ENCODE measurements at places on chromosomes 11 and 22.
A peak's percentile ranks its signal among the peaks of the same experiment; 100 is the strongest.

GRCh38 chr11:1573077-1573902, 1.2 kb upstream of the DUSP8 start:
- H3K27me3 ChIP-seq, result peaks cover 30% of the 10 kb centered on the region
- H3K36me3 ChIP-seq, result no peaks in the 10 kb centered on the region
- H3K4me3 ChIP-seq, result no peak overlapping the region
- DNase-seq, result peak; percentile 54
- no peaks in the 10 kb centered on the region for H3K4me1 ChIP-seq

GRCh38 chr11:122755409-122755808, 82.9 kb upstream of the CRTAM start:
- no peak overlapping the region for H3K4me3 ChIP-seq
- H3K4me1 ChIP-seq, result peaks cover 73% of the 10 kb centered on the region
- H3K36me3 ChIP-seq, result peaks cover 8% of the 10 kb centered on the region
- no peak for DNase-seq

- H3K27ac ChIP-seq, result peak overlapping the region; percentile 90
- H3K4me1 ChIP-seq, result peaks cover 60% of the 10 kb centered on the region
- H3K4me3 ChIP-seq, result peak overlapping the region; percentile 98
- H3K36me3 ChIP-seq, result peaks cover 70% of the 10 kb centered on the region
- DNase-seq, result no peak
Measured at GRCh38 chr11:102447941-102448868, 4.4 kb downstream of the TMEM123 start.

DNA sequence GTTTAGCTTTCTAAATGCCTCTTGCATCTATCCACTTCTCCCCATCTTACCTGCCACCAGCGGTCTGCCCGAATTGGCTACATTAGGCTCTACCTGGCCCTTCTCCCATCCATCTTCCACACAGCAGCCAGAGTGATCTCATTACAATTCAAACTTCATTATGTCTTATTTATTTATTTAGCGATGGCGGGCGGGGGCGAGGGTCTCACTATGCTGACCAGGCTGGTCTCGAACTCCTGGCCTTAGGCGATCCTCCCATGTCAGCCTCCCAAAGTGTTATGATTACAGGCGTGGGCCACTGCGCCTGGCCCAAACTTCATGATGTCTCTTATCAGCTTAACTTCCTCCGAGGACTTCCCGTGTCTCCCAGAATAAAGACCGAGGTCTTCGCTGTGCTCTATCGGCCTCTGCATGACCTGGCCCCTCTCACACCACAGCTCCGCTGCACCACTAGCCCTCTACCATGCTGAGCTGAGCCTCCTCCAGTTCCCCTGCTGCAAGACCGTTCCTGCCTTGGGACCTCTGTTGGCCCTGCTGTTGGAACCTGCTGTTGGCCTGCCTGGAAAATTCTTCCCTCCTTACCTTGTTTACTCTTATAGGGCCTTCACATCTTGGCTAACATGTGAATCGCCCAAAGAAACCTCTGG, 870 bp upstream of the CTTN start:
- H3K4me3 ChIP-seq, result peak overlapping the region; percentile 78
- peaks cover 86% of the 10 kb centered on the region for H3K27me3 ChIP-seq
- H3K36me3 ChIP-seq, result peaks cover 2% of the 10 kb centered on the region
- H3K27ac ChIP-seq, result peak overlapping the region; percentile 67
- peaks cover 14% of the 10 kb centered on the region for H3K4me1 ChIP-seq

DNA sequence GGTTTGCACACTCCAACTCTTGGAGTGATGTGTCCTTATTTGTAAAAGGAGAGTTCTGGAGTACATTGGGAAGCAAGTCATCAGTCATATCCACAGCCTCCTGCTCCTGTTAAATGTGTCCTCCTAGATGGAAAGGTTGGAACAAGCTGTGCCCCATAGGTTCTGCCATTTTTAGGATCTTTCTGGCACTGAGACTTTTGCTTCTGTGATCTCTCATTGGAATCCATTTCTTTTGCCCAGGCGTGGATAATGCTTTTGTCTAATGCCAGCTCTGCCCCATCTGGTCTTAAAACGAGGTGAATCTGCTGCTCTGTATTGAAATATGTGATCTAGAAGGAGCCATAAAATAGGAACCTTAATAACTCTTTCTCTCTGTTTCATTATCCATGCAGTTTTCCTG, 66.4 kb downstream of the ZBTB16 start:
- no peak overlapping the region for H3K27ac ChIP-seq
- DNase-seq, result no peak
- H3K4me1 ChIP-seq, result peaks cover 5% of the 10 kb centered on the region
- H3K36me3 ChIP-seq, result no peaks in the 10 kb centered on the region

- peak overlapping the region; percentile 47 for H3K4me3 ChIP-seq
- H3K27ac ChIP-seq, result no peak overlapping the region
- peaks cover 70% of the 10 kb centered on the region for H3K27me3 ChIP-seq
- DNase-seq, result peak; percentile 51
- peaks cover 6% of the 10 kb centered on the region for H3K4me1 ChIP-seq
- peaks cover 14% of the 10 kb centered on the region for H3K36me3 ChIP-seq
Measured at GRCh38 chr22:46262449-46263215, 511 bp downstream of the PKDREJ start.

DNA sequence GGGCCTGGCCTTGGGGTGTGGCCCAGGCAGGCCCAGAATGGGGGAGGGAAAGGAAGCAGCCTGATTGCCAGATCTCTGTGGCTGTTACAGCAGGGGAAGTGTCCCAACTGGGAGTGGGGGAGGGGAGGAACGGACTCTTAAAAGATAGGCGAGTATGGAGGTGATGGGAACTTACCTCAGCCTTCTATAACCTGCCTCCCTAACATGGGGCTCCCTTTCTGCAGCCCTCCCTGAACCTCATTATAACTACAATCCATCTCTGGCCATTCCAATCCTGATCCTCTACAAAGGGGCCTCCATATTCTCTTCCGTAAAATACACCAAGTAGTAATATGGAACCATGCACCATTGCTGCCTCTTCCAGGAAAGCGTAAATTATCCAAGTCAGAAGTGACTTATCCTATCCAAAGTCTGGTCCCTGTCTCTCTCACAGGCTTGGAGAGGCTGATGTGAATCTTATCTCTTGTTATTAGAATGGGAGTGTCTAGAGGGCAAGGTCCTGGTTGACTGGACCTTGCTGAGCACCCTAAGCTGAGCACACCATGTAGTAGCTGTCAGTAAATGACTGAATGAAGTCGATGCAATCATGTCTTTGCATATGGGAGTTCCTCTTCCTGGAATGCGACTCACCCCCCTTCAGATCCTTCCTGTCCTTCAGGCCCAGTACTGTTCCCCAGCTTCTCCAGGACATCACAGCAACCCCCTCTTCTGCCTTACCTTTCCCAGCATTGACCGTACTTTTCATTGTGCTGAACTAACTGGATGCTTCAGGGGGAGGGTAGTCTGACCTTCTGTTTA, 5.9 kb downstream of the RHOG start:
- H3K4me1 ChIP-seq, result peaks cover 86% of the 10 kb centered on the region
- H3K36me3 ChIP-seq, result peaks cover 60% of the 10 kb centered on the region
- DNase-seq, result no peak

- peaks cover 10% of the 10 kb centered on the region for H3K36me3 ChIP-seq
- peaks cover 17% of the 10 kb centered on the region for H3K4me1 ChIP-seq
- H3K27ac ChIP-seq, result no peak overlapping the region
Measured at GRCh38 chr11:47617417-47617809, 23.2 kb upstream of the C1QTNF4 start.

- H3K27me3 ChIP-seq, result peaks cover 43% of the 10 kb centered on the region
- H3K4me1 ChIP-seq, result no peaks in the 10 kb centered on the region
- H3K4me3 ChIP-seq, result no peak overlapping the region
- H3K27ac ChIP-seq, result no peak overlapping the region
Measured at GRCh38 chr11:128900468-128900867, 9.3 kb downstream of the KCNJ5 start.

- no peak for DNase-seq
- H3K4me3 ChIP-seq, result no peak overlapping the region
- H3K4me1 ChIP-seq, result peaks cover 6% of the 10 kb centered on the region
- peaks cover 7% of the 10 kb centered on the region for H3K36me3 ChIP-seq
- H3K27ac ChIP-seq, result no peak overlapping the region
Measured at GRCh38 chr11:134120143-134120850, 51.4 kb downstream of the JAM3 start.

DNA sequence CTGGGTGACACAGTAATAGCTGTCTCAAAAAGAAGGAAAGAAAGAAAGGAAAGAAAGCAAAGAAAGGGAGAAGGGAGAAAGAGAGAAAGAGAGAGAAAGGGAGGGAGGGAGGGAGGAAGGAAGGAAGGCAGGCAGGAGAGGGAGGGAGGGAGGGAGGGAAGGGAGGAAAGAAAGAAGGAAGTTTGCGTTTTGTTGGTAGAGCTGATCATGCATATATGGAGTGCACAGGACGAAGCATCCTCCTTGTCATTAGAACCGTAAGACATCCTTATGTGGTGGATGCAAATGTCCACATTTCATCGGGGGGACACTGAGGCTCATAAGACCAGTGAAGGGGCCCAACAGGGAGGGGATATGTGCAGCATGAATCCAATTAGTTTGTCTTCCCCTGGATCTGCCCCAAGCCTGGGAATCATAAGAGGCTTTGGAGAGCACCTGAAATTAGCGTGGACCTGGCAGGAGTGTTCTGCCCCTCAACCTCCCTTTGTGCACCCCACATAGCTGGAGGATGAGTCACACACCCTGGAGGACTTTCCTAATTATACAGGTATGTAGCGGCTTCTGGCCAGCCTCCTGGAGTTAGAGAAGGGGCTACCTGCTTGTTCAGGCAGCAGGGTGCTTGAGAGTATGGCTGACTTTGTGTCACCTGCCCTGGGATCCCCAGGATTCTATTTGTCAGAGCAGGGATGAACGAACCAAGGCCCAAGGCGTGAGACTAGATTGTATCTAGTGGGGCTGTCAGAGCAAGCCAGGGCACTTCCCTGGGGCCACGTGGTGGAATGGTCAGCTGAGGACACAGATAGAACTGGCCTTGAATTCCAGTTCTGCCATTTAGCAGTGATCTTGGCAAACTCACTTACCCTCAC, 119.7 kb upstream of the CD82 start:
- H3K27me3 ChIP-seq, result peaks cover 4% of the 10 kb centered on the region
- DNase-seq, result no peak
- no peaks in the 10 kb centered on the region for H3K36me3 ChIP-seq
- no peak overlapping the region for H3K4me3 ChIP-seq
- no peaks in the 10 kb centered on the region for H3K4me1 ChIP-seq

DNA sequence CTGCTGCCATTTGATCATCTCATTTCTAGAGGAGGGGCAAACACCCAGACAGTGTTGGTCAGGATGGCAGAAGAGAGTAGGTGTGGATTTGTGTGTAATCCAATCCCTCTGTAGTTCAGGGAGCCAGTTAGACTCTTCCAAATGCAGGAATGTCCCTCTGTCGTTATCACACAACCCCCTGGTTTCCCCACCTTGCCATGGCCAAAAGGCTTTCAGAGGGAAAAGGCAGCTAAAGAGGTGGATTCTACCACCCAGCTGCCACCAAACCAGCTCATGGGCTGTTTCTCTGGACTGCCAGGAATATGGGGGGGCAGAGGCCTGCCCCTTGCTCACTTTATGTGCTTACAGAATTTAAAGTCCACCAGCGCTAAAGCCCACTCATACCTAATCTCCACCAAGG, 18.1 kb downstream of the TSKU start:
- H3K4me1 ChIP-seq, result peaks cover 31% of the 10 kb centered on the region
- no peaks in the 10 kb centered on the region for H3K36me3 ChIP-seq
- no peak for DNase-seq
- H3K27ac ChIP-seq, result no peak overlapping the region
- peaks cover 29% of the 10 kb centered on the region for H3K27me3 ChIP-seq

DNA sequence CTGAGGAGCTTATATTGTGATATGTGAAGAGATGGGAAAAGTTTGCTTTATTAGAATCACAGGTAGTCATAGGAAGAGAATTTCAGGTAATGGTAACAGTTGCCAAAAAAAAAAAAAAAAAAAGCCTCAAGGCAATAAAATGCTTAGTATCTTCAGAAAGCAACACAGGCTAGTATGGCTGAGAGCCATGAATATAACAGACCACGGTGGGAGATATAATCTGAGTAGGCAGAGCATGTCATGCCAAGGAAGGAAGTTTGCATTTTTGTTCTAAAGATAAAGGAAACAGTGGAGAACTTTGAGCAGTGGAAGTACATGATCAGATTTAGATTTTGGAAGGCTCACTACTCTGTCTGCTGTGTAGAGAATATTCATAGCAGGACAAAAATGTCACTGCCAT, 211.4 kb downstream of the ETS1 start:
- no peak overlapping the region for H3K4me3 ChIP-seq
- no peak overlapping the region for H3K27ac ChIP-seq

- H3K27ac ChIP-seq, result no peak overlapping the region
- H3K27me3 ChIP-seq, result peaks cover 10% of the 10 kb centered on the region
- H3K4me1 ChIP-seq, result peaks cover 12% of the 10 kb centered on the region
- no peak overlapping the region for H3K4me3 ChIP-seq
- no peaks in the 10 kb centered on the region for H3K36me3 ChIP-seq
Measured at GRCh38 chr11:75588051-75588481, 26.0 kb downstream of the SERPINH1 start.

- H3K27ac ChIP-seq, result no peak within 1 kb of the TSS
- peak within 1 kb of the TSS; percentile 79 for H3K4me3 ChIP-seq
- peak; percentile 51 for DNase-seq
- peaks cover 56% of the 10 kb centered on the region for H3K27me3 ChIP-seq
- H3K36me3 ChIP-seq, result no peaks in the 10 kb centered on the region
- H3K4me1 ChIP-seq, result peaks cover 8% of the 10 kb centered on the region
Measured at GRCh38 chr11:117316197-117316961, at the start of gene BACE1. TSS of gene BACE1 (minus strand) at chr11:117316256. CDS start at chr11:117315795, 461 bp downstream.

DNA sequence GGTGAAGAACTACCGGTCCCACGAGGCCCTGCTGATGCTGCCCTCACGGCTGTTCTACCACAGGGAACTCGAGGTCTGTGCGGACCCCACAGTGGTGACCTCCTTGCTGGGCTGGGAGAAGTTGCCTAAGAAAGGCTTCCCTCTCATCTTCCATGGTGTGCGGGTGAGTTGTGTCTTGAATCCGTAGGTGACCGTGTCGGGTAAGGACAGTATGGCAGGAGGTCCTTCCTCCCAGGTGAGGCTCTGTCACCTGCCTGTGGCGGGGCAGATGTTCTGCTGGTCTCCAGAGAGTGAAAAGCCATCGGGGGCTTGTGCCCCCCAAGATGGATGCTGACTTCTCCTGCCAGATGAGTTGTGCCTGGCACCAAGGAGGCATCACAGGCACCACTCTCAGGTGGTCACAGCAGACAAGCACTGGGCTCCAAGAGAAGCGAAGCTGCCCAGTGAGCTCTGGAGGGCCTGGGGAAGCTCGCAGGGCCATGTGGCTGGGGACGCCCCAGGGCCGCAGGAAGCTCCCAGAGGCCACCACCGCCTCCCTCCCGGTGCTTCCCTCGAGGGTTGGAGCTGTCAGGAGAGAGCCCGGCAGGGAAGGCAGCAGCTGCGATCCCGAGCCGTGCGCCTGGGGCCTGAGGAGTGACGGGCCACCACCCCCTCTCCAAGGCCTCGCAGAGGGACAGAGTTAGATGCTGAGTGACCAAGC, 17.3 kb upstream of the PANX2 start:
- H3K36me3 ChIP-seq, result no peaks in the 10 kb centered on the region
- H3K27me3 ChIP-seq, result peaks cover 10% of the 10 kb centered on the region
- no peak overlapping the region for H3K27ac ChIP-seq
- no peak overlapping the region for H3K4me3 ChIP-seq
- peaks cover 1% of the 10 kb centered on the region for H3K4me1 ChIP-seq

DNA sequence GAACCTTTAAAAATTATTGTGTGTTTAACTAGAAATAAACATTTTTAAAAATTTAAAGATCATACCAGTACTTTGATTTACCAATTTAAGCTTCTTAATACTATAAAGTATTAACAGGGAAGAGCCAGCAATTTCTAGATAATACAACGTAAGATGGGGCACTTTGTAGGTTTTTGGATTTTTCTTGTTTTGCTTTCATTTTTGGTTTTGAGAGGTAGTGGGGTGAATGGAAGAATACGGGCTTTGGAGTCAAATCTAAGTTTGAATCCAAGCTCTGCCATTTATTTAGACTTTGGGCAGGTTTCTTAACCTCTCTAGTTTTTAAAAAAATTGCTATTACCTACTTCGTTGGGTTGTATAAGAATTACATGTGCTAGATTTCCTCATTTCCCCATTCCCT, 44.9 kb downstream of the CSTPP1 start:
- H3K4me1 ChIP-seq, result peaks cover 6% of the 10 kb centered on the region
- H3K27me3 ChIP-seq, result no peaks in the 10 kb centered on the region
- H3K27ac ChIP-seq, result no peak overlapping the region
- no peaks in the 10 kb centered on the region for H3K36me3 ChIP-seq
- H3K4me3 ChIP-seq, result peak overlapping the region; percentile 48

Measured in activated naive CD8-positive, alpha-beta T cell treated with anti-CD3 and anti-CD28 coated beads, Interleukin-2, amount 10 ng/mL, durations not matched to agents 7 days and 5 days (primary cell).